ENCODE measurements at places on chromosomes 5 and 9.

DNA sequence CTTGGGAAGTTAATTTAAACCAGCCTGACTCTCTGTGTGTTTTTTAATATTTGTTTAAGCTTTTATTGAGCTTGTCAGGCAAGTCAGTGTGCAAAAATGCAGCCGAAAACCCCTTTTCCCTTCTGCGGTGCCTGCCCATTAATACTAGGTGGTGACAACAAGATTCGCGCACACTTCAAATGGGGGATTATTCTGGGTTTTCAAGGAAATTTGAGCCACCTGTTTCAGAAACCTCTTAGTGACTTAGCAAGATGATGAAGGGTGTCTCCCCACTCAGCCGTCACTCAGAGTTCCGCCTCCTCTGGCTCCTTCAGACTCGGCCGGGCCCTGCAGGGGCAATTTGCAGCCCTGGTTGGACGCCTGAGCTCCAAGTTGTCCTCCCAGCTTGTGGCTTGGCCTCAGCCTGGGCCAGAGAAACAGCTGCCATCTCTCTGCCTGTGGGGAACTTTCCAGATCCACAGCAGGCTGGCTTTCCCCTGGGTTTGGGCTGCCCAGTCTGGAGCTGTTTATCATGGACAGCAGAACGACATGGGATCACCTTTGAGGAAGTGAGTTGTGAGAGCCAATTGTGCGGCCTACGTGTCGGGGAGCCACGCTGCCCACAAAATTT, 75.9 kb downstream of the SPRY4 start:
- no peak for DNase-seq

GRCh38 chr9:129111528-129112151, 425 bp downstream of the PTPA start:
- no peak for DNase-seq

- DNase-seq: no peak
Measured at GRCh38 chr5:112210430-112211005, 208.6 kb downstream of the EPB41L4A start.

- no peak for DNase-seq
Measured at GRCh38 chr9:129471201-129472019, 149.5 kb downstream of the C9orf50 start.

All from type B pancreatic cell (in vitro differentiated cells).